ENCODE measurements at places on chromosomes 7 and 10. TPM values are rescaled to one million over a fixed set of nuclear protein-coding genes. Genes with fewer than 3 reads are reported as not detected.

DNA sequence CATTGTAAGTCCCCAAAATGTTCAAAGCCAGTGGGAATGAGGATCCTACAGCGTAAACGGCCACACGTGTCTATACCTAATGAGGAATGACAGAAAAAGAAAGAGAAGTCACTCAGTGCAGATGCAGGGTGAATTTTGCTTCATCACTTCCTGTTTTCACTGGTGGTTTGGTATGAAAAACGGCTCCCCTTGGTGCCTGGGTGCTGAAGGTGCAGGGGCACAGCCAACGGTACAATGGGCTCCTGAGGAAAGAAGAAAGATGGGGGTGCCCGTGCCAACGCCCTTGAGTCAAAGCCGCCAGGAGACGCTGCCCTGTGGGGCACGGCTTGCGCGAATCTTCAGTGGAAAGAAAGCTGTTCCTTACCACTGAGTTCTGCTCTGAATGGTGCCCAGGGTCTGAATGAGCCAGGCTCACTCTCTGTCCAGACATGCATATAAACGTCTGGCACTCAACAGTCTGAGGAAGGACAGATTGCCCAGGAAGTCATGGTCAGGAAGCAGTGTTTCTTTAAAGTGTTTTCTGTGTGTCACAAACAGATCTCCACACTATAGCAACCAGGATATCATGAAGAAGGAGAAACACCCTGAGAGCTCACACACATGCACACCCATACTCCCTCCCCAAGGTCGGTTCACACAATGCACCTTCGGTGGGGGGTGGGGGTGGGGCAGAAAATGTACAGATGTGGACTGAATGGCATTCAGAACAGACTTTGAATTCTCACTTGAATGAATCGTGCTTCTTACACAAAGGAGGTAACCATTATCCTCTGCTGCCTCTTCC lies 105.8 kb downstream of the ELMO1 start:
- H3K4me3 ChIP-seq: no peak overlapping the region
- H3K27me3 ChIP-seq: no peaks in the 10 kb centered on the region
- no peak overlapping the region for H3K27ac ChIP-seq
- H3K4me1 ChIP-seq: no peaks in the 10 kb centered on the region

- no peaks in the 10 kb centered on the region for H3K27me3 ChIP-seq
- no peak for DNase-seq
- no peak within 1 kb of the TSS for H3K27ac ChIP-seq
Observed at GRCh38 chr7:44541028-44541869, at the start of gene NPC1L1. TSS of gene NPC1L1 (minus strand) at chr7:44541330. CDS start at chr7:44541259, 71 bp downstream.

The GDF2 gene
- polyA plus RNA-seq: not detected

GRCh38 chr10:76922666-76923065 lies 714.9 kb downstream of the KCNMA1 start:
- H3K27ac ChIP-seq: no peak overlapping the region
- peaks cover 15% of the 10 kb centered on the region for H3K4me1 ChIP-seq
- peak; percentile 52 for DNase-seq

DNA sequence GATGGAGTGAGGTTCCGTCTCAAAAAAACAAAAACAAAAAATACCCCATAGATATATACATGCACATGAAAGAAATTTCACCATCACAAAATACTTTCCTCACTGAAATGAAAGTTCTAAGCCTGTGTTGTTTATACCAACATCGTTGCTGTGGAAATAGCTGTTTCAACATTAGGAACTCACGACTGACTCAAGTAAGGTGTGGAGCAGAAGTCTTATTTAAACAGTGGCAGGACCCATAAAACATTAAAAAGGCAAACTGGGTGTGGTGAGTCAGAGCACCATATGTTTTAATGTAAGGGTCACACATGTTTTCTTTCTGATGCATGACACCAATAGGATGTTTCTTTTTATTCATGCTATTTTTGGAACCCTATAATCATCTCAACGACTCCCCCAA lies 48.3 kb downstream of the BAIAP2L1 start:
- no peaks in the 10 kb centered on the region for H3K36me3 ChIP-seq
- peak overlapping the region; percentile 26 for H3K4me3 ChIP-seq
- peaks cover 38% of the 10 kb centered on the region for H3K4me1 ChIP-seq
- no peaks in the 10 kb centered on the region for H3K27me3 ChIP-seq
- DNase-seq: peak; percentile 95

DNA sequence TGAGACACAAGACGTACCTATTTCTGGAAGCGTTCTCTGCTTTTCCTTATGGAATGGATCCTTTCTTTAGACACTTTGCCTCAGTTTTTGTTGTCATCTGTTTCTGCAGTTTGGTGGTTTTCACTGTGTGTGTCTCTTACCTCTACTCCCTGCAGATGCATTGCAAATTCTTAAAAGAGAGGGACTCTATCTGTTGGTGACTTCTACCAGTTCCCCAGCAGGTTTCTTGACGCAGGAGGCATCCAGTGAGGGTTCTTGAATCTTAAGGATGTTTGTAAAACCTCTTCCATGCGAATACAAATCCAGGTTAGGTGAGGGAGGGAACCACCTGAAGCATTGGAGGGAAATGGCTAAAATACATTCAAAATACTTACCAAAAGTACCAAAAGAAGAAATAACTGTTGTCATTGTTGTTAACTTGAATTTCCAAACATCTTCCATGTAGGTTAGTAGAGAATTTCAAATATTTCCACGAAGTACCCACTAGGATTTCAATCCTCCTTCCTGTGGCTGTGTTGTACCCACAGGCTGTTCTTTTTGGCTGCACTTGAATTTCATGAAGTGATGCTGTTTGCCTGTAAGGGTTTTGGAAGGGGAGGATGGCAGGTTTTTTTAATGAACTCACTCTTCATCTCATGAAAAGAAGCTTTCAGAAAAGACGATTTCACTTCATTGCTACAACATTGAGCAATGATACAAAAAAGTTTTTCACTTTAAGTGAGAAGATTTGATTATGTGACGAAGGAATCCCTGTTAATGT lies 32.2 kb downstream of the PLXDC2 start:
- H3K27me3 ChIP-seq: no peaks in the 10 kb centered on the region
- no peak overlapping the region for H3K27ac ChIP-seq
- H3K36me3 ChIP-seq: no peaks in the 10 kb centered on the region
- DNase-seq: no peak
- no peaks in the 10 kb centered on the region for H3K4me1 ChIP-seq
- no peak overlapping the region for H3K4me3 ChIP-seq

DNA sequence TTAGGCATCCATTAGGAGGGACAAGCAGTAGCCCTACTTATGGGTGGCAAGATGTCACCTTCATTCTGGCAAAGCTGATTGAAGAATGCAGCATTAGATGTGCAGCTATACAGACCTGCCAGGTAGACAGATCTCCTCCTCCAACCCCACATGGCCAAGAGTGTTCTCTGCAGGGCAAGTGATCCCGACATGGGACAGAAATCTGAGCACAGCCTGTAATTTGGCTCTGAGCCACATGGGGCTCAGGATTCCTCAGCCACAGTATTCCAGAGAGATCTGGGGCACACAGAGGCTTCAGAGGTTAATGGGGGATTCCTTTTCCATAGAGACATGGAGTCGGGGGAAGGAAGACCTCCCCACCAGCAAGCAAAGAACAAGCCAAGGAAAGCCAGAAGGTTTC lies 58.7 kb upstream of the GDF10 start:
- no peak for DNase-seq
- no peaks in the 10 kb centered on the region for H3K4me1 ChIP-seq
- no peak overlapping the region for H3K27ac ChIP-seq
- no peak overlapping the region for H3K4me3 ChIP-seq

The PRPS1L1 gene
- polyA plus RNA-seq: not detected

The RPEL1 gene
- polyA plus RNA-seq: not detected

DNA sequence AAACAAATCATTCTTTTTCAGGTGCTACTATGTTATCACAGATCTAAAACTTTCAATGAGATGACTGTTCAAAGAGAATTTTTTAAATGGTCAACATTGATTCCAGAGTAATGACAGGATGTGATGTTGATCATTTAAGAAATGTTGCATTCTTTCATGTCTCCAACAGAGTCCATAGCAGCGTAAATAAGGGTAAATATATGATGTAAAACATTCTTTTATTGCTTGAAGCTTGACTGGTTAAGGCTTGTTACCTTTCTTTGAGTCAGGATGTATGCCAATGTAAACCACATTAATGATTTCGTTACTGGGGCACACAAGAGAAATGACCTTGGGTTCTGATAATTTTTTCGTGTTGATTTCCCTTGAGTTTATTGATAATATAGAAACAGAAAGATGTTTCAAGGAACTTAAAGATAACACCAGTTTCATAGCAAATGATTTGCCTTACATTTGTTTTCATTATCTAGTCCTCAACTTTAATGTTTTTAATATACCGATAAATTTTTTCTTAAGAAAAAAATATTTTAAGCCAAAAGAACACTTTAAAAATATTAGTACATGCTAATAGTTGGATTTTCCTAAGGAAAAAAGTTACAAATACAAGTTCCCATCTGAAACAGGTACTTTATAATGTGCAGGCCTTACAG lies 3.5 kb downstream of the STK17A start:
- DNase-seq: peak; percentile 54
- H3K27ac ChIP-seq: peak overlapping the region; percentile 91
- H3K4me1 ChIP-seq: peaks cover 66% of the 10 kb centered on the region
- H3K4me3 ChIP-seq: peak overlapping the region; percentile 98
- H3K36me3 ChIP-seq: 0 out of 2 replicates have a peak, but pooled peaks cover 5% of the 10 kb centered on the region
- H3K27me3 ChIP-seq: no peaks in the 10 kb centered on the region

DNA sequence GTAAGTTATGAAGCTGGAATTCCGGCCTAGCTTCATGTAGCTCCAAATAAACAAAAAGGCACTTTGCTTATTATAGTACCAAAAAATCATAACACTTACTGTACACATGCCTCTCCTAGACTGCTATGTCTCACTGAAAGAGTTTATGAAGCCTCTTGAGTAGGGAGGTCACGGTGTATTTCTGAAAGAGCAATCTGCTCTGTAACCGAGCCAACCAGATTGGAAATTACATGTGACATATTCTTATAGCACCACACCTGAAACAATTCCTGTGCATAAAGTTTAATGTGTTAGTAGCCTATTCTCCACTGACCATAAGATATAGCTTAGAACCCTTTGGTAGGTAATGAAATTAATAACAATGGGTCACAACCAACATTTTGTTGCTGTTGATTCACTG lies 1.3 kb upstream of the FAM3C start:
- no peaks in the 10 kb centered on the region for H3K27me3 ChIP-seq
- H3K27ac ChIP-seq: no peak overlapping the region
- H3K36me3 ChIP-seq: no peaks in the 10 kb centered on the region
- H3K4me3 ChIP-seq: no peak overlapping the region

- H3K36me3 ChIP-seq: no peaks in the 10 kb centered on the region
- no peak for DNase-seq
- H3K27ac ChIP-seq: no peak overlapping the region
- peaks cover 12% of the 10 kb centered on the region for H3K27me3 ChIP-seq
- no peak overlapping the region for H3K4me3 ChIP-seq
Observed at GRCh38 chr10:127887541-127888415, 5.0 kb downstream of the CLRN3 start.

GRCh38 chr10:282294-283139 lies 147.3 kb downstream of the ZMYND11 start:
- peaks cover 7% of the 10 kb centered on the region for H3K36me3 ChIP-seq
- peak overlapping the region; percentile 25 for H3K27ac ChIP-seq
- H3K4me1 ChIP-seq: peaks cover 12% of the 10 kb centered on the region
- peak; percentile 77 for DNase-seq
- H3K27me3 ChIP-seq: no peaks in the 10 kb centered on the region

The AMPH gene
- polyA plus RNA-seq: 5.5 TPM

The EIF5AL1 gene
- 6.1 TPM for polyA plus RNA-seq

The MYO1G gene
- 0.14 TPM for polyA plus RNA-seq

The RAMP3 gene
- polyA plus RNA-seq: not detected

The CACNA2D1 gene
- 6.9 TPM for polyA plus RNA-seq

- H3K4me1 ChIP-seq: peaks cover 2% of the 10 kb centered on the region
- no peak overlapping the region for H3K4me3 ChIP-seq
Observed at GRCh38 chr7:112162142-112162766, 43.9 kb downstream of the DOCK4 start.

DNA sequence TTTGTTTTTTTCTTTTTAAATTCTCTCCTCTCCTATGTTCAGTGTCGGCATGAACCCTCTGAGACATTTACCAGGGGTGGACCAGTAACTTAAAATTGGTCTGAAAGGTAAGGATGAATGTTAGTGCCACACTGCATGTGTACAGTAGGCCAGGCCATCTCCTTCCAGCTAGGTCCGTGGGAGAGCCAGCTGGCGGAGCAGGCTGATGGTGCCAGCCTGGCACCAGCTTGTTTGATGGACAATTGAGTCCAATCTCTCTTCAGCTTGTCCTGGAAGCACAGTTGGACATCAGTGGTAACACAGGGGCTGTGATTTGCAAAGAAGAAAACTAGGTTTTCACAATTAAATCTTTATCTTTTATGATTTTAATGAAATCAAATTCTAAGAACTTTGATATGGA lies 136.5 kb downstream of the CNNM2 start:
- no peaks in the 10 kb centered on the region for H3K36me3 ChIP-seq
- no peak for DNase-seq
- H3K4me1 ChIP-seq: no peaks in the 10 kb centered on the region

GRCh38 chr10:127345231-127345965 lies 149.0 kb upstream of the INSYN2A start:
- H3K27me3 ChIP-seq: no peaks in the 10 kb centered on the region
- H3K4me1 ChIP-seq: no peaks in the 10 kb centered on the region
- no peak overlapping the region for H3K4me3 ChIP-seq

The OR2A7 gene
- polyA plus RNA-seq: 0.22 TPM

GRCh38 chr7:132083537-132084123 lies 492.6 kb downstream of the PLXNA4 start:
- H3K4me1 ChIP-seq: peaks cover 26% of the 10 kb centered on the region
- H3K27ac ChIP-seq: no peak overlapping the region
- no peak overlapping the region for H3K4me3 ChIP-seq
- DNase-seq: no peak
- H3K27me3 ChIP-seq: no peaks in the 10 kb centered on the region

DNA sequence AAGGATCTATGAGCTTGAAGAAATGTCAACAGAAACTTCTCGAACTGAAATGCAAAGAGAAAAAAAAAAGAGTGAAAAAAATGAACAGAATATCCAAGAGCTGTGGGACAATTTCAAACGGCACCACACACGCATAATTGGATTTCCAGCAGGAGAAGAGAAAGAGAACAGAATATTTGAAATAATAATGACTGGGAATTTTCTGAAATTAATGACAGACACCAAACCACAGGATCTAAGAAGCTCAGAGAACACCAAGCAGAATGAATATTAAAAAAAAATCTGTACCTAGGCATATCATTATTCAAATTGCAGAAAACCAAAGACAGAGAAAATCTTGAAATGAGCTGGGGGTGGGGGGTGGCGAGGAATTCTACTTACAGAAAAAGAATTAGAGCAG lies 27.2 kb downstream of the DPYSL4 start:
- no peaks in the 10 kb centered on the region for H3K4me1 ChIP-seq
- H3K27me3 ChIP-seq: no peaks in the 10 kb centered on the region
- DNase-seq: no peak
- H3K4me3 ChIP-seq: no peak overlapping the region
- H3K36me3 ChIP-seq: no peaks in the 10 kb centered on the region

The ACBD7 gene
- polyA plus RNA-seq: not detected

The NXPH1 gene
- not detected for polyA plus RNA-seq

The DPP6 gene
- not detected for polyA plus RNA-seq

The POR gene
- 54.4 TPM for polyA plus RNA-seq

The RPA3 gene
- polyA plus RNA-seq: 71.8 TPM

The FANK1 gene
- polyA plus RNA-seq: 7.9 TPM

Measured in GM23248 (cell line).